ENCODE measurements at places on chromosomes 7 and 10. TPM values are rescaled to one million over a fixed set of nuclear protein-coding genes. Genes with fewer than 3 reads are reported as not detected.

DNA sequence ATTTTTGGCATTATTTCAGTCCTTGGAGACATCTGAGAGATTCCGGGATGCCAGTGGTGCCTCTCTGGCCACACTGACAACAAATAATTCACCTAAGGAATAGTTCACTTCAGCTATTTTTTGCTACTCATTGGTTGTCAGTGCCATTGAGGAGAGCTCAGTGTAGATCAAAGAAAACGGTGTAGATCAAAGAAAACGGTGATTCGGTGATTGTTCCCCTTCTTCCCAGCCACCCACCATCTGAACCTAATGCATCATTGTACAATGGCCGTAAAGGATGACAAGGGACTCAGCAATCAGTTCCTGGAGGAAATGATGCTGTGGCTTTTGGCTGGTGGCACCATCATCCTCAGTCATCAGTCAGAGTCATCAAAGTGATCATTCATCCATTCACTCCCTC lies 80.6 kb downstream of the PTPRZ1 start:
- no peak for DNase-seq

DNA sequence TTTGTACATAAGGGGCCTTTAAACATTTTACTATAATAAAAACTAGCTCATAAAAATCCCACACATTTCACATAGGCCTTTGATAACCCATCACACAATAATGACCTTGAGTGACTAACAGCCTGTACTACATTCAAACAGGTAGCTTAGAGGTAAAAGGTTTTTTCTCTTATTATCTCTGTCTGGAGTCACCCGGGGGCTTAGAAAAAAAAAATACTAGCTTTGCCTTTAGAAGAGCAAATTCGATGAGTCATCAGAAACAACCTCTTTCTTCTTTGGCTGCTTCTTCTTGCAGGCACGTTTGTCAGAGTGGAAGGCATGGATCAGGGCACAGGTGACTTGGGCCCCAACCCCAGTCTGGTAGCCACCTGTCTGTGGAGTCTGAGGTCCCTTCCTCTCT lies 43.4 kb upstream of the ADO start:
- no peak for DNase-seq

DNA sequence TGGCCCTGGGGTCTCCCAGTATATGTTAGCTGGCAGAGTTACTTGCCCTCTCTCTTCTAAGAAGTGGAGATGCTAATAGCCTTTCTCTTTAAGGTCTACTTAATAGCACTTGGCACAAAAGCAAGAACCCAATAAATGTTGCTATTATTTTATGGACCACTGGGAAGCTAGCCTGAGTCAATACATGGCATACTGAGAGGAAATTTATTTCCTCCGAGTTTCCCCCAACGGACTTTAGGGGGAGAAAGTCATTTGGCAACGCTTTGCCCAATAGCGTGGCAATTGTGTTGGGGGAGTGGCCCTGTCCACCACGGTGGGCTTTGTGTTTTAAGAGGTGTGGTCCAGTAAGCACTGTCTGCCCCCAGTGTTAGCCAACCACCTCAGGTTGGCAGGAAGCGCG lies 87.4 kb upstream of the SMNDC1 start:
- no peak for DNase-seq

GRCh38 chr7:77393261-77393660 lies 22.9 kb downstream of the GSAP start:
- DNase-seq, result no peak

DNA sequence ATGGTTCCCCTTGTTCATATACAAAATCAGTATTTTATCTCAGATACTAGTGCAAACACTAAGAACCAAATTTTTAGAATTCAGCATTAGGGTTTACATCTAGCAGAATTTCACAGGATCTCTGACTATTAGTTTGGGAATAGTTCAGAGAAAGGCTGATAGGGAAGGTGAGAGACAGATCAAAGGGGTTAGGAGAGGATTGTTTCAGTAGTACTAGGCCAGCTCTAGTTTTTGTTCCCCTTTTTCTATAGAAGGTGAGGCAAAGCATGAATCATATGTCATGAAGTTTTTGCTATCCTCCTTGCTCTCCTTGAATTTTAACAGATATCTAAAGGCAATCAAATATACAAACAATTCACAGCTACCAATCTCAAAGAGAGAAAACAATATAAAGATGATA lies 26.1 kb upstream of the CTNNA3 start:
- DNase-seq, result no peak

GRCh38 chr10:2130705-2131305 lies 393.5 kb upstream of the ADARB2 start:
- no peak for DNase-seq

DNA sequence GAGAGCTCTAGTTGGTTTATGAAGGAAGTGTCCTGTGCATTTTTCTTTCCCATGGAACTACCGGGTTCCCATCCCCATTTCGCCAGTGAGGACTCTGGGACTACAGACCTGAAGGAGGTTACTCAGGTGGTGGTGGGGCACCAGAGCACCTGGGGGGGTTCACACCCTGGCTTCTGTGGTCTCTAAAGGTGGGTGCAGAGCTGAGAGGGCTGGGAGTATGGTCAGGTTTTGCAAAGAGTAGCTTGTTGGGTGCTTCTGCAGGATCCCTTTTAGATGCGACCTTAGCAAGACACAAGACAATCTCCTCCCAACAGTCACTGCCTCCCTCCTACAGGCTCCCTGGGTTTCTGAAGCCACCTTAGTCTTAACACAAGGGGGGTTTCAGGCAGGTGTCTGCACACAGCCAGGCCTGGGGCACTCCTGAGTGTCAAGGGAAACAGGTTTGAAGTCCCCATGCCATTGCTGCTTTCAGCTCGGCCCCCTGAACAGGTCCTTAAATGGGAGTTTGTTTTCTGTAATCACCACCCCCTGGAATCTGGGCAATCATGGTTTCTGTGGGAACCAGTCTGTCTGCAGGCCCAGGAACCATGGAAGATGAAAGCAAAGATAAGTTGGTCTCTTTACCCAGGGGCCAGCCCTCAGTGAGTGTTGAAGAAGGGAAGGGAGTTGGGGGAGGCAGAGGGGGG lies 9.9 kb upstream of the CXCL12 start:
- DNase-seq, result no peak

The LRRC4 gene
- 11.6 TPM for polyA plus RNA-seq

The HK1 gene
- 54.0 TPM for polyA plus RNA-seq

Data from left lung (tissue), 14 donors.